ENCODE measurements at places on chromosomes 16 and 17. TPM values are rescaled to one million over a fixed set of nuclear protein-coding genes. Genes with fewer than 3 reads are reported as not detected.

Gene LYRM9
- total RNA-seq = 6.6 TPM

- DNase-seq = no peak
Observed at GRCh38 chr17:18111330-18111971, 2.9 kb downstream of the MYO15A start.

GRCh38 chr16:73037331-73037745 lies 10.6 kb downstream of the ZFHX3 start:
- DNase-seq = no peak

- no peak for DNase-seq
Observed at GRCh38 chr17:57105591-57105990, 20.5 kb downstream of the AKAP1 start.

DNA sequence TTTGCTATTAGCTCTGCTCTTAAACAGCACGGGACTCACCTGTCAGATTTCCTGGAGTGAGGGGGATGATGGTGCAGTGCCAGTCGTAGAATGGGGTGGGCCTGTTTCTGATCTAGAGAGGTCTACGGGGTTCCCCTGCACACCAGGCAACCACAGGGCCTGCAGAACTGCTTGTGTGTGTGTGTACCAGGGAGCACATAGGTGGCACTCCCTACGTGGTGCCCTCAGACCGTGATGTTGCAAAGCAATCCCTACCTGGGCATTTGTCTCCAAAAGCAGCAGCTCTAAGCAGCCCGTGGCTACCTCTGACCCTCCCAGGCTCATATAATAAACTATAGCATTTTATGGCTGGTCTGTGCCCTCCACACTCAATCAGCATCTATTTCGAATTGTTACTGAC lies 38.5 kb downstream of the MPRIP start:
- no peak for DNase-seq

- no peak for DNase-seq
Observed at GRCh38 chr17:65850486-65850885, 289.0 kb upstream of the AXIN2 start.

DNA sequence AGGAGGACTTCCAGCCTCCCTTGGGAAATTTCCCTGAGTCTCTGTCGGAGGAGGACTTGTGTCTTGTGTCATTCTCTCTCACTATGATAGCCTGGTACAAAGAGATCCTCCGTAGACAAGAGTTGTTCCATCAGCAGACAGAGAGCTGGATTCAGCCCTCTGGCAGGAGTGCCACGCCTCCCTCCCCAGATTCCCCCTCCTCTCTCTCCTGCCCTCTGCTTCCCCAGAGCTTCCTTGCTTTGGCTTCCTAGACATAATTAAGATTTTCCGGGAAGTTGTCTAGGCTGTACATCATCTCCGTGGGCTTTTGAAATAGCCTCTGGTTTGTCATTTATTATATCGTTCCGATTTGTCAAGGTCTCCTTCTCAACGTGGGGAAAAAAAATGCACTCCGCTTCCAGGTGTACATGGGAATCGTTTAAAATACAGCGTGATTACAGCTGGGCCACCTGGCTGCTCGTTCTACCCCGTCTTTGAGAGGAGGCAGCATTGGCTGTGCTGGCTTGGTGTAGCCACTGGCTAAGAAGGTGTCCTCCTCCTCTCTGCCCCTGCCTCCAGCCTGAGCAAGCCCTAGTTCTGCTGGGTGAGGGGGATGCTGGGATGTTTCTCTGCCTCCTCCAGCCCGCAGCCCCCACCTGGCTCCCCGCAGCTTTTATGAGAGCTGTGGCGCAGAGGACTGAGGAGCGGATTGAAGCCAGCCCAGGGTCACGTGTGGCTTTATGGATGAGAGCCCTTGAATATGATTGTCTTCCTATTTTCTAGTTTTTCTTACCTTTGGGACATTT lies 282.5 kb downstream of the SNX29 start:
- no peak for DNase-seq

Measured in mucosa of gallbladder (tissue), 1 donor.